ENCODE measurements at places on chromosomes 6 and 20.
A peak's percentile ranks its signal among the peaks of the same experiment; 100 is the strongest.

DNA sequence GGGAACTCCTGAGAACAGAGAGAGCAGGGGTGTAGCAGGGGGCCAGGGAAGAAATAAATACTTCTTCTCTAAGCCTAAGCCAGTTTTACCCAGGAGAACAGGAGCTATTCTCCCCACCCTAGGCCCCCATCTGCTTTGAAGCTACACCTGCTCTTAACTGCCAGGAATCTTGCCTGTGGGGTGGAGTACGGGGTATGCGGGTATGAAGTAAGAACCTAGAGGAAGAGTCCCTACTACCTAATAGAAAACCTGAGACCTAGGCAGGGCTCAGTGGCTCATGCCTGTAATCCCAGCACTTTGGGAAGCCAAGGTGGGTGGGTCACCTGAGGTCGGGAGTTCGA, 1.5 kb downstream of the SLC29A1 start:
- peaks cover 42% of the 10 kb centered on the region for H3K4me1 ChIP-seq
- H3K36me3 ChIP-seq: no peaks in the 10 kb centered on the region
- no peak for DNase-seq
- H3K27me3 ChIP-seq: peaks cover 18% of the 10 kb centered on the region
- H3K4me3 ChIP-seq: peak overlapping the region; percentile 86
- H3K27ac ChIP-seq: no peak overlapping the region

GRCh38 chr20:21397341-21398108, at the start of gene NKX2-4:
TSS of gene NKX2-4 (minus strand) at chr20:21397526. CDS start at chr20:21397399, 127 bp downstream.
- H3K27me3 ChIP-seq: peaks cover 80% of the 10 kb centered on the region
- H3K27ac ChIP-seq: no peak within 1 kb of the TSS
- H3K4me1 ChIP-seq: no peaks in the 10 kb centered on the region
- H3K4me3 ChIP-seq: peak within 1 kb of the TSS; percentile 75
- no peak for DNase-seq
- no peaks in the 10 kb centered on the region for H3K36me3 ChIP-seq

- no peak overlapping the region for H3K4me3 ChIP-seq
- H3K36me3 ChIP-seq: peaks cover 5% of the 10 kb centered on the region
- DNase-seq: no peak
- H3K4me1 ChIP-seq: peaks cover 20% of the 10 kb centered on the region
Measured at GRCh38 chr20:15252304-15252703, 914.9 kb upstream of the FLRT3 start.

- no peak overlapping the region for H3K27ac ChIP-seq
- H3K4me1 ChIP-seq: peaks cover 32% of the 10 kb centered on the region
- DNase-seq: no peak
- H3K36me3 ChIP-seq: no peaks in the 10 kb centered on the region
Measured at GRCh38 chr20:48201885-48202284, 416.6 kb upstream of the SULF2 start.

DNA sequence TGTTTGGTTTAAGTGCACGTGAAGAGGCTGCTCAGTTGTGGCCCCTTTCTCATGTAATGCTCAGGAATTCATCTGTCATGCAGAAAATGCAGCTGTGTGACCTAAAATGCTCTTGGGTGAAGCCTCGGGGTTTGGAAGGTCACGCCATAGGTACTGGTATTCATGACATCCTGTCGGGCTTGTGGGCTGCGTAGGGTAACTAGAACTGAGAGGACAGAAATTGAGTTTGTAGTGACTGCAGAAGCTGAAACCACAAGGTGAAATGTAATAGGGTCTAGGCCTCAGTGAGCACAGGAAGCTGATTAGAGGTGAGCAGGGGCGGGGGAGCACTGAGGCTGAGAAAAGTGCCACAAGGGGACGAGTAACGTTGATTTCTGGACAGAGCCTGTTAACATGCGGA, 128.8 kb downstream of the SOBP start:
- no peak overlapping the region for H3K27ac ChIP-seq
- DNase-seq: no peak
- no peak overlapping the region for H3K4me3 ChIP-seq
- H3K36me3 ChIP-seq: no peaks in the 10 kb centered on the region

- no peaks in the 10 kb centered on the region for H3K36me3 ChIP-seq
- no peak for DNase-seq
- H3K4me3 ChIP-seq: no peak overlapping the region
- no peak overlapping the region for H3K27ac ChIP-seq
- H3K4me1 ChIP-seq: no peaks in the 10 kb centered on the region
Measured at GRCh38 chr6:18110162-18110561, 12.3 kb downstream of the NHLRC1 start.

GRCh38 chr6:16654701-16655100, 106.6 kb downstream of the ATXN1 start:
- peaks cover 13% of the 10 kb centered on the region for H3K36me3 ChIP-seq
- peaks cover 16% of the 10 kb centered on the region for H3K4me1 ChIP-seq
- H3K27ac ChIP-seq: no peak overlapping the region
- DNase-seq: no peak

- H3K27ac ChIP-seq: no peak overlapping the region
- no peaks in the 10 kb centered on the region for H3K27me3 ChIP-seq
- H3K4me1 ChIP-seq: no peaks in the 10 kb centered on the region
Measured at GRCh38 chr20:63567386-63568169, 6.5 kb downstream of the HELZ2 start.

DNA sequence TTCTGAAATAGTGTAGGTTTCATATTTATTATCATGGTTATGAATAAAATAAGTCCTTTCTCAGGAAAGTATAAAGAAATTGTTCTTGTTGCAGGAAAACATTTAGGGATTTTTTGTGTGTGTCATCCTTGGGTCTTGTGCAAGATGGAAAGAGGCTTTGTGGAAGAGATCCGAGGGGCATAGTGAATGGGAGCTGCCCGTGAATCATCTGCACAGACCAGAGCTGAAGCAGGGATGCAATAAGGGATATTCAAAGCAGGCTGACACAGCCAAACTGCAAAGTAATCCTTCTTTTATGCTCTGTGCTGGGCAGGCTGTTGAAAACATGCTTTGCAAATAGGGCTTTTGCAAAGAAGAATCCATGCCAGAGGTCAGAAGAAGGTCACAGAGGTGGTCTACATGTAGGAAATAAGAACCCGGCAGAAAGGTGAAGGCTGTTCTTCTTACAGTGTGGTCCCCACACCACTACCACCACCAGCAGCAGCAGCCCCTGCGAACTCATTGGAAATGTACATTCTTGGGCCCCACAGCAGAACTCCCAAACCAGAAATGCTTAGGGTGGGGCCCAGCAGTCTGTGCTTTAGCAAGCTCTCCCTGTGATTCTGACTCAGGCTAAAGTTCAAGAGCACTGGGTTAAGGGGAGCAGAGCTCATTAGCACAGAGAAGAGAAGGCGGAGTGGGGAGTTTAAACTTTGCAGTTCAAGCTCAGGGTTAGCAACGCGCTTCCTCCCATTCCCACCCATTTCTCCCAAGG, 237.6 kb downstream of the QKI start:
- DNase-seq: no peak
- no peak overlapping the region for H3K27ac ChIP-seq
- no peaks in the 10 kb centered on the region for H3K36me3 ChIP-seq
- peaks cover 10% of the 10 kb centered on the region for H3K4me1 ChIP-seq
- H3K4me3 ChIP-seq: no peak overlapping the region

GRCh38 chr6:110554966-110555460, 78.6 kb upstream of the SLC22A16 start:
- no peak for DNase-seq
- H3K27me3 ChIP-seq: no peaks in the 10 kb centered on the region
- no peak overlapping the region for H3K27ac ChIP-seq
- H3K36me3 ChIP-seq: no peaks in the 10 kb centered on the region
- no peaks in the 10 kb centered on the region for H3K4me1 ChIP-seq
- no peak overlapping the region for H3K4me3 ChIP-seq

DNA sequence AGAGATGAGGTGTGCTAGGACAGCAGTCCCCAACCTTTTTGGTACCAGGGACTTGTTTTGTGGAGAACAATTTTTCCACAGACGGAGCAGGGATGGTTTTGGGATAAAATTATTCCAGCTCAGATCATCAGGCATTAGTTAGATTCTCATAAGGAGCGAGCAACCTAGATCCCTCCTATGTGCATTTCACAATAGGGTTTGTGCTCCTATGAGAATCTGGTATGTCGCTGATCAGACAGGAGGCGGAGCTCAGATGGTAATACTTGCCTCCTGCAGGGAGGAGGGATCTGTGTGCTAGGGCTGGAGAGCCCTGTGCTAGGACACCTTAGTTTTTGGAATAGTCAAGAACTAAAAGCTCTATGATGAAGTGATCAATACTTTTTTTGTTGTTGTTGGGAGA, 2.5 kb downstream of the SMIM13 start:
- no peaks in the 10 kb centered on the region for H3K27me3 ChIP-seq
- H3K4me3 ChIP-seq: peak overlapping the region; percentile 81
- peaks cover 17% of the 10 kb centered on the region for H3K4me1 ChIP-seq
- peak overlapping the region; percentile 39 for H3K27ac ChIP-seq
- DNase-seq: no peak
- peaks cover 29% of the 10 kb centered on the region for H3K36me3 ChIP-seq

DNA sequence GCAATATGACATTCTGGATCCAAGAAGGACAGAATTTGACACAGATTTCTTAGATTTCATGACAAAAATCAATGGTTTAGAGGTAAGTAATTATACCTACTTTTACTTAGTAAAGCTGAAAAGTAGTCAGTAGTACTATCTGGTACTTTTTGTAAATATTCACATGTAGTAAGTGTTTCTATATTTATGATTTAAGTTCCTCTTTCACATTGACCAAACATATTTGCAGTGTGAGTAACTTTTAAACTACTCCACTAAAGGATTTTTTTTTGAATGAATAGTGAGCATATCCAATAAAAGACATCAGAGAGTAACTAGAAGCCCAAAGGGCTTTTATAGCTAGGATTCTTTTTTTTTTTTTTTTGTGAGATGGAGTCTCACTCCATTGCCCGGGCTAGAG, 60.8 kb downstream of the DNAH8 start:
- H3K36me3 ChIP-seq: no peaks in the 10 kb centered on the region
- peaks cover 17% of the 10 kb centered on the region for H3K27me3 ChIP-seq
- no peak overlapping the region for H3K27ac ChIP-seq
- H3K4me3 ChIP-seq: no peak overlapping the region
- DNase-seq: no peak

Data from type B pancreatic cell (in vitro differentiated cells).